Ovary (tissue), 10 donors: ENCODE measurements at places on chromosomes 7 and 10. TPM values are rescaled to one million over a fixed set of nuclear protein-coding genes. Genes with fewer than 3 reads are reported as not detected.

DNA sequence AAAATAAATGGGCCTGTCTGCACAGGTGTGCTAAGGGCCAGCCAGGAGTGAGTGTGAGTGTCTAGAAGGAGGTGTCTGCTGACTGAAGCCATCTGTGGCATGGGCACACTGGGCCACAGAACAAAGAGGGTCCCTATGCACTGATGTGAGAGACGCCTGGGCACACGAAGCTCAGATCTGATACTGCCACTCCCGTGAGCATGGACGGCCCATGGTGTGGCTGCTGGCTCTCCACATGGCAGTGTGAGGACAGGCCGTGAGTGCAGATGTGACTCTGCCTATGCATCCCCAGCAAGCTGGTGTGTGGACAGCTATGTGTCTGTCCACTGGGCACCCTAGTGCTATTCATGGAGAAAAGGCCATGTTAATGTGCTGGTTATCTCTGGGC lies 12.8 kb upstream of the MYL7 start:
- no peak overlapping the region for H3K27ac ChIP-seq
- H3K4me1 ChIP-seq: no peaks in the 10 kb centered on the region
- no peak overlapping the region for H3K4me3 ChIP-seq
- DNase-seq: no peak
- H3K27me3 ChIP-seq: no peaks in the 10 kb centered on the region

DNA sequence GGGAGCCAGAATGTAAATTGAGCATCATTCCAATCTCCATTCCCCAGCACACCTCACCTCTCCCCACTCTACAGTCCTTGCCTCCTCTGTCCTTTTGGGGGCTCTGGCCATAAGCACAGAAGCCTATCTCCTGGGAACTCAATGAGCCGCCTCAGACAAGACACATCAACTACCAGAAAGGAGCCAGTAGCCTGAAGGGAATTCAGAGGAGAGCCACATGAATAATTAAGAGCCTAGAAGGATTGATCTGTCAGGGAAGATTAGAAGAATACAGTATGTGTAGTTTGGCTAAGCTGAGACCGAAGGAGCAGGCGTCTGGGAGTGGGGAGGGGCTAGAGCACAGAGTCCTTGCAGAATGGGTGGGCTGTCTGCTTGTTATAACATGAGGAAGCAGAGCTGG lies 31.2 kb downstream of the FRMD4A start:
- DNase-seq: no peak
- no peaks in the 10 kb centered on the region for H3K4me1 ChIP-seq
- H3K27ac ChIP-seq: no peak overlapping the region
- H3K4me3 ChIP-seq: no peak overlapping the region

- H3K4me1 ChIP-seq: no peaks in the 10 kb centered on the region
- no peak overlapping the region for H3K27ac ChIP-seq
- no peak overlapping the region for H3K4me3 ChIP-seq
- no peak for DNase-seq
- no peaks in the 10 kb centered on the region for H3K36me3 ChIP-seq
Measured at GRCh38 chr7:30844916-30845315, 66.7 kb upstream of the AQP1 start.

GRCh38 chr7:12757443-12757842 lies 70.0 kb downstream of the ARL4A start:
- no peak overlapping the region for H3K4me3 ChIP-seq
- no peak overlapping the region for H3K27ac ChIP-seq
- no peaks in the 10 kb centered on the region for H3K27me3 ChIP-seq
- no peak for DNase-seq

- no peaks in the 10 kb centered on the region for H3K36me3 ChIP-seq
- no peaks in the 10 kb centered on the region for H3K27me3 ChIP-seq
- no peak overlapping the region for H3K27ac ChIP-seq
- H3K4me1 ChIP-seq: no peaks in the 10 kb centered on the region
- no peak overlapping the region for H3K4me3 ChIP-seq
Measured at GRCh38 chr7:123865517-123866117, 20.6 kb downstream of the HYAL4 start.

- no peak for DNase-seq
- H3K4me1 ChIP-seq: peaks cover 4% of the 10 kb centered on the region
- no peak overlapping the region for H3K4me3 ChIP-seq
- no peak overlapping the region for H3K27ac ChIP-seq
- H3K27me3 ChIP-seq: no peaks in the 10 kb centered on the region
Measured at GRCh38 chr10:99346247-99346646, 17.1 kb downstream of the CNNM1 start.

DNA sequence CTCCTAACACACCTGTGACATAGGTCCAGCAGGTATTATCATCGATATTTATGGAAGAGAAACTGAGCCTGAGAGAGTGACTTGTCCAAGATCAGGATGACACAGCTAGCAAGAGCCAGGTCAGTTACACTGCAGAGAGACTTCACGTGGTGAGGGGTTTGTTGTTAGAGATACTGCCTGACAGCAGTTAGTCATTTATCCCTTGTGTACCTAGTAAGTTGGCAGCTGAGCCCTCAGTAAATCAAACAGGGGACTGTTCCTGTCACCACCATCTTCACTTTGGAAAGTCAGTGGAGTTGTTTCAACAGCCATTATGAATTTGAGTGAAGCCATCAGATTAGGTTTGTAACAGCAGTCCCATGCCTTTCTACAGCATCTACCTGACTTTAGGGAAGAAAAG lies 87.5 kb upstream of the GATA3 start:
- no peak for DNase-seq
- H3K4me3 ChIP-seq: no peak overlapping the region
- no peaks in the 10 kb centered on the region for H3K4me1 ChIP-seq
- no peaks in the 10 kb centered on the region for H3K36me3 ChIP-seq
- H3K27me3 ChIP-seq: no peaks in the 10 kb centered on the region

DNA sequence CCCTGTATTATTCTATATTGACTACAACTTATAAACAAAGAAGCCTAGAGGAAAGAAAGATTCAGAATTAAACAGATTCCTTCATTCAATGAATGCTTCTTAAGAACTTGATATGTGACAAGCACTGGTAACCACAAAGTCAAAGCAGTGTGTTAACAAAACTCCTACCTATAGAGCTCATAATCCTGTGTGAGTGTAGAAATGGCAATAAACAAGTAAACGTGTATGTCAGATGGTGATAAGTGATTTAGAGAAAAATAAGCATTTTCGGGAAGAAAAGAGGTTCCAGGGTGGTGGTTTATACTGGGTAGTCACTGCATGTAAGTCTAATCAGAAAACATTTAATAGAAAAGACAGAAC lies 141.3 kb downstream of the JMJD1C start:
- DNase-seq: no peak
- no peak overlapping the region for H3K27ac ChIP-seq
- no peaks in the 10 kb centered on the region for H3K27me3 ChIP-seq

- H3K36me3 ChIP-seq: no peaks in the 10 kb centered on the region
- H3K27ac ChIP-seq: no peak overlapping the region
- no peaks in the 10 kb centered on the region for H3K27me3 ChIP-seq
- no peak overlapping the region for H3K4me3 ChIP-seq
Measured at GRCh38 chr7:51012569-51013217, 230.0 kb upstream of the GRB10 start.

- no peak for DNase-seq
- H3K4me3 ChIP-seq: no peak overlapping the region
- no peaks in the 10 kb centered on the region for H3K36me3 ChIP-seq
- H3K27ac ChIP-seq: no peak overlapping the region
- no peaks in the 10 kb centered on the region for H3K27me3 ChIP-seq
Measured at GRCh38 chr10:64275774-64276173, 754.6 kb downstream of the REEP3 start.

DNA sequence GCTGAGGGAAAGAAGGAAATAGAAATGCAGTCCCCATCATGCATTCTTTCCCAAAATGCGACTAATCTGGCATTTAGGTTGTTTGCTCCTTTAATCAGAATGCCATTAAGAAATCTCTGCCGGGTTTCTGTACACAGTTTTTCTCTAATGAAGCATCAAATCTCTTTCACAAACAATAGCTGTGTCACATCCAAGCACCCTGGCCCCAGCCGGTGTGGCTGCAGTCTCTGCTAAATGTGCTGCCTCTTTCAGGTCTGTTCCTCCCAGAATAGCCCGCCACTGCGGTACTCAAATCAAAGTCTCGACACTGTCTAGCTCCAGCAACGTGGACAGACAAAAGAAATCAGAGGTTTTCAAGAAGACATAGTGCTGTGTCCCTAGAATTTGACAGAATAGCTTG lies 343.8 kb downstream of the KCNMA1 start:
- no peak overlapping the region for H3K4me3 ChIP-seq
- no peaks in the 10 kb centered on the region for H3K36me3 ChIP-seq
- no peak for DNase-seq
- H3K4me1 ChIP-seq: no peaks in the 10 kb centered on the region

DNA sequence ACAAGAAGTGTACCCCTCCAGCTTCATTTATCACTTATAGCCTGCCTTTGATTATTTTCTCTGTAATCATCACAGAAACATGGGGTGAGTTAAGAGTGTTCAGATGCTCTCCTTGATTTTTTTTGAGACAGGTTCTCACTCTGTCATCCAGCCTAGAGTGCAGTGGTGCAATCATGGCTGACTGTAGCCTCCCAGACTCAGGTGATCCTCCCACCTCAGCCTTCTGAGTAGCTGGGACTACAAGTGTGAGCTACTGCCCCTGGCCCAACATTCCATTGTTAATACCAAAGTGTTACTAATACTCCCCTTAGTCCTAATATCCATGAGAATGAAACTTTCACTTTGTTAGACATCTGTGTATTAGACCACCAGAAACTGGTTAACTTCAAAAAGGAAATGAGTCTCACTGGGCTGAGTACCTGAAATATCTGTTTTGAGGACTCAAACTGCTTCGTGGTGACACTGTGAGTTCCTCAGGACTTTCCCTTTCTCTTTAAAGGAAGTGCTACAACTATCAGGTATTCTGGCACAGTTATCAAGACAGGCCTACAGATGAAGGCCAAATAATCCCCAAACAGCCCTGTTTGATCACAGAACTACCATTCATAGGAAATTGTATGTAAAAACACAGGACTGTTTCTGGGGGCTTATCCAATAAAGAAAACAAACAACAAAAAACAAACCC lies 20.5 kb upstream of the CFAP70 start:
- H3K27ac ChIP-seq: no peak overlapping the region
- no peaks in the 10 kb centered on the region for H3K4me1 ChIP-seq
- H3K4me3 ChIP-seq: no peak overlapping the region

DNA sequence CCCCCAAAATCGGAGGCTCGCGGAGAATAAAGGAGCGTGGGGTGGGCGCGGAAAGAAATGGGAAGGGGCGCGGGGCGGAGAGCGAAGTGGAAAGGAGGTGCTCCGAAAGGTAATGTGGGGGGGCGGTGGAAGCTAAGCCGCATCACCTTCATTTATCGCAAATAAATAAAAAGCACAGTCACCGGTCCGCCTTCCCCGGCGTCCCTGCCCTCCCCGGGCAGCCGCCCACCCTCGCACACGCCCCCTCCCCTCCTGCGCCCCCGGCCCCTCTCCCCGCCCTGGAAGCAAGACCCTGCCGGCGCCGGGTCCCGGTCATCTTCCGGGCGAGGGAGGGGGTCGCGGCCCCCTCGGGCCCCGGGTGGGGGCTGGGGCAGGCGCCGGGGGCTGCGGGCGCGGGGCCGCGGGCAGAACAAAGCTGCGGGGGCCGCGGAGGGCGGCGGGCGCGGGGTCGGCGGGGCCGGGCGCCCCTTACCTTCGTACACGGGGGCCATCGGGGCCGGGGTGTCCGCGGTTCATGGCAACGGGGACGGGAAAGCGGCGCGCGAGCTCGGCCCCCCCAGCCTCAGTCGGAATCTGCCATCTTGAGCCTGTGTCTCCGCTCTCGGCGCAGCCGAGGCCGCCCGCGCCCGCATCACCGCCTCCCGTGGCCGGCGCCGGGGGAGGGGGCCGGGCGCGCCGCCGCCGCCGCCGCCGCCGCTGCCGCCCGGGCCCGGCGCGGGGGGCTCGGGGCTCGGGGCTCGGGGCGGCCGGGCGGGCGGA lies 486 bp downstream of the HIPK2 start:
- H3K4me3 ChIP-seq: peak overlapping the region; percentile 92
- no peaks in the 10 kb centered on the region for H3K36me3 ChIP-seq
- H3K27ac ChIP-seq: peak overlapping the region; percentile 93
- peak; percentile 68 for DNase-seq
- peaks cover 5% of the 10 kb centered on the region for H3K4me1 ChIP-seq

DNA sequence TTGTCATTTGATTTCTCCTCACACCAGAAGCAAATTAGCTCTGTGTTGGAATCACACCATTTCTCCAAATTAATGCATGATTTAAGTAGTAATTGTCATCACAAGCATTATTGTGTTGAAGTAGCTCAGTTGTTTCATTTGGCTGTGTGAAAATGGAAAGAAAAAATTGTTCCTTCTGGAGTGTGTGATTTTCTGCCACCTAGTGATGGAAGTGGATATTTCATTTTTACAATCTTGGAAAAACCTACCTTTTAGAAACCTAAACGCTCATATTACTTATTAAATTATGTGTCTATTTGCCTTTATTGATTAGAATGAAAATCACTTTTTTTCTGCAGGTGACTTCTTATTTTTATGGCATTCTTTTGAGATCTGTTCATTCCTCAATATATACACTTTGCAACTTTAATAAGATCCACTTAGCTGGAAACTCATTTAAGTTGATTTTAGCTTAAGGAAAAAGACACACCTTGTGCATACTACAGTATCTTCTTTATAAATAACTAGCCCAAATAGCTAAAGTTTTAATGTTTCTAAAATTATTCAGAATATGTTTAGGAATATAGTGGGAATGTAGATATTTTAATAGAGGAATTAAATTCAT lies 50.0 kb downstream of the SRI start:
- no peak for DNase-seq
- no peak overlapping the region for H3K27ac ChIP-seq
- no peaks in the 10 kb centered on the region for H3K36me3 ChIP-seq
- H3K4me3 ChIP-seq: no peak overlapping the region

- H3K27ac ChIP-seq: no peak overlapping the region
- DNase-seq: peak; percentile 4
- no peaks in the 10 kb centered on the region for H3K27me3 ChIP-seq
- H3K4me3 ChIP-seq: no peak overlapping the region
- H3K36me3 ChIP-seq: no peaks in the 10 kb centered on the region
Measured at GRCh38 chr10:133388236-133388972, 5.6 kb upstream of the MTG1 start.

- no peak for DNase-seq
- no peak overlapping the region for H3K27ac ChIP-seq
- no peaks in the 10 kb centered on the region for H3K27me3 ChIP-seq
- no peak overlapping the region for H3K4me3 ChIP-seq
- H3K4me1 ChIP-seq: peaks cover 2% of the 10 kb centered on the region
Measured at GRCh38 chr7:34042406-34042805, 137.1 kb downstream of the BMPER start.

DNA sequence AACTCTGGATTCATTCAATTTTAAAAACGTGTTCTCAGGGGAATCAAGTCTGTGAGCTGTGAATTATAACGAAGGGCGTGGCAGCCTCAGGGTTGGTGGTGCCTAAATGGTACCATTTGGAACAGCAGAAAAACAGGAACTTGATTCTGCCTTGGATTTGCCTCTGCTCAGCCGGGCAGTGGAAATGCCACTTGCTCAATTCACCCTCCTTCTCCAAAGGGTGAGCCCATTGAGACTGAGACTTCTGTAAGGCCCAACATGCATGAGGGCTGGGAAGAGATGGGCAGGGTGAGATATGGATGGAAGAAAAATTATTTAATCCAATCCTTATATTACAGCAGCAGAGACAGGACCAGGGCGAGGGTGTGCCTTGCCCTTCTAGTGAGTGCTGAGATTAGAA lies 107.1 kb upstream of the HABP2 start:
- H3K4me3 ChIP-seq: no peak overlapping the region
- no peaks in the 10 kb centered on the region for H3K36me3 ChIP-seq
- no peak overlapping the region for H3K27ac ChIP-seq
- H3K4me1 ChIP-seq: no peaks in the 10 kb centered on the region
- H3K27me3 ChIP-seq: no peaks in the 10 kb centered on the region

Gene IFIT2
- polyA plus RNA-seq: 21.3 TPM

Gene GPR26
- not detected for polyA plus RNA-seq

Gene ZFAND2A
- 26.9 TPM for polyA plus RNA-seq

Gene MSMB
- polyA plus RNA-seq: not detected
